Non-pigmented ciliary epithelial cell (primary cell): ENCODE measurements at places on chromosomes 12 and 14.

GRCh38 chr14:83568141-83568540 is 1961.8 kb upstream of the FLRT2 start:
- DNase-seq, result no peak

GRCh38 chr14:68780358-68781160 is 12.3 kb downstream of the ZFP36L1 start:
- DNase-seq, result no peak

DNA sequence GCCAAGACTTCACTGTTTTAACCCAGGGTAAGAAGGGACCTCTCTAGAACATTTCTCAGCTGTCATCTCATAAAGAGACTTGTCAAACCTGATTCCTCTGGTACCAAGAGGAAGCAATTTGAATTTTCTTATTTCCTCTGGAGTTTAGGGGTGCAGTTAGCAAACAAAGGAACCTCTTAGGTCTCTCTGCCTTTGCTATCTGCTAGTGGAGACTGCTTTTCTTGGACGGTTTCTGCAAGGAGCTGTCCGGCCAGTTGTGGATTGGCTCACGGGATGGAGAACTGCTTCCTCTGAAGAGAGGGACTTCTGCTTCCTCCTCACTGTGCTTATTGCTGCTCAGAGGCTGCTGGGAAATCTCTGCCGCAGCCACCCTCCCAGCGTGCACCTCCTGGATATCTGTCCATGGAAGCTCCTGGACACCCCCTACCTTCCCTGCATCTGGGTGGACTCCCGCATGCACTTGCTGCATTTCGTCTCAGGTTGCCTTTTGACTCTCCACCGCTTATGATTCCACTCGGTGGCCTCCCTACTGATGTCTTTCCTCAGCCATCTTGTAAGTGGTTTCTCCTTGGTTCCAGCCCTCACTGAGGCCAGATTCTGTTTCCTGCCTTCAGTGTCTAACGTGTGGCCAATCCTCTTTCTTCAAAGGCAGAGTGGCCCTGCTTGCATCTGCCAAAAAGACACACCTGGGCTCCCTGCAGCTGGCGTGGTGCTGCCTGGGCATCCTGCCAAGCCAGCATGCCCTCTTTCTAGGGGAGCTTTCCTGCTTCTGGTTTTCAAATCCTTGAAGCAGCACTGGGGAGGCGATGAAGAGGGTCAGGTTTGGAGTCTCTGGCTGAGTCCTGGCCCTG is 187.3 kb downstream of the CHST11 start:
- no peak for DNase-seq

- no peak for DNase-seq
These were observed 20.4 kb downstream of the CCDC88C start for GRCh38 chr14:91396959-91397815.

DNA sequence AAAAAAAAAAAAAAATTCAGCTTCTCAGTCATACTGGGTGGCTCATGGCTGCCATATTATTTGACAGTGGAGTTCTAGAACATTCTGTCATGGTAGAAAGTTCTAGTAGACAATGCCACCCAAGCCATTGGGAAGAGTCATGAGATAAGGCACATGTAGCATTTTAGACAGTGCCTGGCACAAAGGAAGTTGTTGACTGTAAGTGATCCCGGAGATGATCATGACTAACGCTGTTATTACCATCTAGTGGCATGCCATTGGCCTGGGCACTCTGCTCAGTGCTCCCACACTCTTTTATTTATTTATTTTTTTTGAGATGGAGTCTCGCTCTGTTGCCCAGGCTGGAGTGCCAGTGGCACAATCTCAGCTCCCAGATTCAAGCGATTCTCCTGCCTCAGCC is 80.4 kb downstream of the FOXN4 start:
- DNase-seq, result no peak

- DNase-seq, result no peak
These were observed 3.1 kb downstream of the LACRT start for GRCh38 chr12:54631551-54631950.

GRCh38 chr12:57892232-57892972 is 45.9 kb upstream of the CTDSP2 start:
- DNase-seq, result no peak

DNA sequence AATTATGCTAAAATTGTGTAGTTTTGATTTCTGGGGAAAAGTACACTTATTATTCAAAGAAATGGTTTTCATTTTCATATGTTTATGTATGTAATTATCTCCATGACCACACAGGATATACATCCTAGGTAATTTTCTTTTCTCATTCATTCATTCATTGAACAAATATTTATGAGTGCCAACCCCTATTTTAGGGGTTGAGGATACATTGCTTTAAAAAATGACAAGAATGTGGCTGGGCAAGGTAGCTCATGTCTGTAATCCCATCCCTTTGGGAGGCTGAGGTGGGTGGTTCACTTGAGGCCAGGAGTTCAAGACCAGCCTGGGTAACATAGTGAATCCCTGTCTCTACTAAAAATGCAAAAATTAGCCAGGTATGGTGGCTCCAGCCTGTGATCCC is 40.9 kb downstream of the SGPP1 start:
- no peak for DNase-seq

DNA sequence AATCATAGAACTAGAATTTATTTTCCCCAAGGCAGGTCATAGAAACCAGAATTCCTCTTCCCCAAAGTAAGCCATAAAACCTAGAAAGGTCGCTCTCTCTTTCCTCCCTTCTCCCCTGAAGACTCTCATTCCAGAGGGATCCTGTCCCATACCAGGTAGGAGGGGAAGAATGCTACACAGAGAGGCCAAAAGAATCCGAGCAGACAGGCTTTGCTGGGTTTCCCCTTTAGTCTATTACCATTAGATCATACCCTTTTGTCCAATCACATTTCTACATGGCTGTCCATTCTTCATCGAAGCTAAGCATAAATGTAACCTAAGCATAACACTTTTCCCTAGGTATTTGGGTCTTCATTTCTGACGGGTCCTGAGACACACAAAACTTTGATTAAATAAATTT is 204.5 kb downstream of the SPTSSA start:
- DNase-seq, result no peak

DNA sequence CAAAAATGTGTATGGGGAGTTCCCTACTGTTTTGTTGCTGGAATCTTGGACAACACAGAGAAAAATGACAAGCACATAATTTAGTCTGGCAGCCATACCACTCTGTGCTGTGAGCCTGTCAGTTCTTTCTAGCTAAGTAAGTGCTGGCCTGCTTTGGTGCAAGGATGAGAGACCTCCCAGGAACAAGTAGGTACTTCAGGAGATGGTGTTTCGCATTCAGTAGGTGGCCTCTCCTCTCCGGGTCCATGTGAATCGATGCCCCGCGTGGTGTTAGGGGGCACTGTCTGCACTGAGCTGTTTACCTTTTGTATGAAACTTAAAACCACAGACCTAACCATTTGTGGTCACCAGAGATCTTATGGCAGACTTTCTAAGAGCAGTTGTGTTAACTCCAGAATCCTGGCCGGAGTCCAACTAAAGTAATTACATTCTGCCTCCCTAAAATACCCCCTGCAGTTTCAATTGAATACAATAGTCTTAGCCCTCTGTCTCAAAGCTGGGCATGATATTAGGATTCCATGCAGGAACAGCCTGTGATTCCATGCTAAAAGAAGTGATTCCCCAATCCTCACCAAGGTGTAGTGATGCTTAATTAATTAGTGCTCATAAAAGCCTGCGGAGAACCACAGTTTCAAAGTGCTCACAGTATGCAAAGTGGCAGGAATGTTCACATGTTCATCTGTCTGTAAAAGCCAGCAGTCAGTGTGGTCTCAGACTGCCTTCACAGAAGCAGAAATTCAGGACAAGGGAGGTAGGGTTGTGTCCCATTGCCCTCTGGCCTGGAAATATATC is 64.2 kb downstream of the LLPH start:
- DNase-seq, result no peak

DNA sequence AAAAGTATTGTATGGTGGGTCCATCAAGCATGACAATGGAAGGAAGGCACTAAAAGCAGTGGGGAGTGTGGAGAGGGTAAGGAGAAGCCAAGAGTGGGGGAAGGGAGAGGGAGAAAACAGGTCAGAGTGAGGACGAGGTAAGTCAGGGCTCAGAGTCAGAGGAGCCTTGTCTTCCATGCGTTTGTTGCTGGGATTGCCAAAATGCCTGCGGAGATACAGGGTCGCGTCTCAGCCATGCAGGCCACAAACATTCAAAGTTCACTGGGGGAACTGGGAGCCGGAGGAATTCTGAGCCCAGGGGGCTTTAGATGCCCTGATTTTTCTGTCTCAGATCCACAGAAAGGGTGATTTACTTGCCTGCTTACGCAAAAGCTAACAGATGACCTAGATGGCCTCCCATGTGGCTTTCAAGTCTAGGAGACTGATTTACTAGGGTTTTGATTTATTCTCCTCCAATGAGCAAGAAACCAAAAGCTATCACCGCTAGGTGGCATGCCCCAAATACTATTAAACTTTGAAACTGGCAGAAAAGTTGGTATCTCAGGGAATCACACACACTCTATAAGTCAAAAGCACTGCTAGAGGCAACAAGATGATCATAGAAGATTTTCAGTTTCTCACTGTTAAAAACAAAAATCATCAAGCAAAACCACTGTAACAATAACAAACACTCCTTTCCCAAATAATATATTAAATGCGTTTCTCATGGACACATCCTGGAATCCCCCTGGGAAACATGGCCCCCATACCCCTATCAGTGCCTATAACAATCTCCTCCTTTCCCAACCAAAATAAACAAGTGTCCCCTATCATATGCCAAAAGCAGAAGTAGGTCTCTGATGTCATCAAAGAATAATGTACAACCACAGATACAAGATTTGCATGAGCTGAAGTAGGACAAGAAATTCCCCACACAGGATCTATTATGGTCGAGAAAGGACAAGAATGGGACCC is 26.6 kb upstream of the MDM1 start:
- DNase-seq, result peak; percentile 53

- DNase-seq, result peak; percentile 67
These were observed 35.1 kb upstream of the OTOGL start for GRCh38 chr12:80064269-80064668.

- no peak for DNase-seq
These were observed 26.7 kb downstream of the SPX start for GRCh38 chr12:21552635-21553328.

DNA sequence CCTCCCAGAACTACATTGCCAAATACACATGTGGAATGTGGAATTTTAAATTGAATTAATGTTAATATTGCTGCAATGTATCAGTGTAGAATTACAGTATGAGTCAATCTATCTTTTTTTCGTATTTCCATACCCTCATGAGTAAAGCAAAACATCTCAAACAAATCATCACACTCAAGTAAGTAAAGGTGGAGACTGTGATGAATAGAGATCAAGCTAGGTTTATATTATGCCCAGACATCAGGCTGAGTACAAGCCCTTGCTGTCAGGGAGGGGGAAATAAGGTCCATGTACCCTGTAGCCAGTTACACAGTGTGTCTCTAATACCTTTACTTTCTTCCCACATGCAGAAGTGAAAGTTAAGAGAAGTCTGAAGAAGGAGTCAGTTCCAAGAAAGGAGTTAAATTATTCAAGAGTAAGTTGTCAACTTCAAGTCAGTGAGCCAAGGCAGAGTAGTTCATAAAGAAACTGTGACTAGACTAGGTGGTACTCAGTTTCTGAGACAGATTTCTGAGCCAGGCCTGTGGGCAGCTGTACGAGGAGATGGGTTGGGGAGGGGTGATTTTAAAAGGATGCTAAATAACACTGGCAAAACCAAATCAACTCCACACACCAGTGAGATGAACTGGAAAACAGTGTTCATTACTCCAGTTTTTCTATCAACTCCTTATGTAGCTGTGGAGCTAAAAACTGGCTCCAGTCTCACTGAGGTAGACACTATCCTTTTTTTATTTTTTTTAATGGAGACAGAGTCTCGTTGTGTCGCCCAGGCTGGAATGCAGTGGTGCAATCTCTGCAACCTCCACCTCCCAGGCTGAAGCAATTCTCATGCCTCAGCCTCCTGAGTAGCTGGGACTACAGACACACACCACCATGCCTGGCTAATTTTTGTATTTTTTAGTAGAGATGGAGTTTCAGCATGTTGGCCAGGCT is 23.8 kb upstream of the STK38L start:
- DNase-seq, result no peak

DNA sequence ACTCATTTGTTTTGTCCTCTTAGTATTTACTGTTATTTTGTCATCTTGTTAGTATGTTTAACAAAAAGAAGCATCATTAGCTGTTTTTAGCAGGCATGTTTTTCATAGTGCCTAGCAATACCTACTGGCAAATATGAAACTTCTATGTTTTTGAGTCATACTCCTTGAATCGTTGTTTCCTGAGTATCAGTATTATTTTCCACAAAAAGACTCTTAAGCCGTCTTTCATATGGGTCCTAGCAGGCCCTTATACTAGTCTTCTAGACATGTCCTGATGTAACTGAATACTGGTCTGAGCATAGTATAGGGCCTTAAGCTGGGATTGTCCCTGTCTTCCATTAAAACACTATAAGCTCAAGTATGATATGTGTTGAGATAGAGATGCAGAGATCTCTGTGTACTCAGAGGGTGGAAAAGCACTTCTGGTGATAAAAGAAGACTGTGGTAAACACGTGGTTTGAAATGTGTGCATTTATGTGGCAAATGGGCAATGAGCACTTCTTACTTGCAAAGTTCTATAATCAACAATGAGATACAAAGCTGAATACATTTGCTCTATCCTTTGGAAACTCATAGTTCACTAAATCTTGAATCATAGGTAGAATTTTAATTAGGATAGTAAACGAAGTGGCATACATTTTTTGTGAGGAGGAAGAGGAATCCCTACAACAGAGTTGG is 348.8 kb downstream of the PDZRN4 start:
- no peak for DNase-seq

DNA sequence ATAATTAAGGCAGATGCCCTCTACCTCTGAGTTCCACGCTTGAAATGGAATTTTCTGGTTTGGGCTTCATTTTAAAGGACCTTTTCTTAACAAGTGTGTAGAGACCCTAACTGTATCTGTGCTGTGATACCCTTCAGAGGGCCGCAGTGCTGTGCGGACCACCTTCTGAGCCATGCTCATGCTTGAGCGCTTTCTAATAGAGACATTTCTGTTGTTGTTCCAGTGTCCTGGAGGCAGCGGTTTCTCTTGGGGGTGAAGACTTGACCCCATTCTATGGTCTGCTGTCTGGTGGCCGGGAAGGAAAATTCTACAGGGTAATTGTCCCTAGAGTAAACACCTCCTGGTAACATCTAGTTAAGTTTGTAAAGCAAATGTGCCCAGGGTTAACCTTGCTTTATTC is 46.7 kb upstream of the BCL7A start:
- no peak for DNase-seq

DNA sequence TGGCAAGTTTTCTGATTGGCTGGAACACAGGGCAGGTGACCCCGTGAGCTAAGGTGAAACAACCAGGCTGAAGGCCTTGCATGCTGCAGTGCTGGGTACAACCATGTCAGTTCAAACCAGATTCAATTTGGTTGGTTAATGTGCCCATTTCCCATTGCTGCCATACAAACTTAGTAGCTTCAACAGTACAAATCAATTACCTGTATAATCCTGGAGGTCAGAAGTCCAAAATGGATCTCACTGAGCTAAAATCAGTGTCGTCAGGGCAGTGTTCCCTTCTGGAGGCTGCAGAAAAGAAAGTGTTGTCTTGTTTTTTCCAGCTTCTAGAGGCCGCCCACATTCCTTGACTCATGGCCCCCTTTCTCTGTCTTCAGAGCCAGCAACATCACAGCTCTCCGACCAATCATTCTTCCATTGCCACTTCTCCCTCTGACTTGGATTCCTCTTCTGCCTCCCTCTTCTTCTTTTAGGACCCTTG is 221.7 kb downstream of the ZFP36L1 start:
- DNase-seq, result no peak

- DNase-seq, result no peak
These were observed 418.7 kb downstream of the NPAS3 start for GRCh38 chr14:33357225-33358010.
